Cardiac muscle cell (in vitro differentiated cells and primary cell): ENCODE measurements at places on chromosomes 11 and 22. TPM values are rescaled to one million over a fixed set of nuclear protein-coding genes. Genes with fewer than 3 reads are reported as not detected.

DNA sequence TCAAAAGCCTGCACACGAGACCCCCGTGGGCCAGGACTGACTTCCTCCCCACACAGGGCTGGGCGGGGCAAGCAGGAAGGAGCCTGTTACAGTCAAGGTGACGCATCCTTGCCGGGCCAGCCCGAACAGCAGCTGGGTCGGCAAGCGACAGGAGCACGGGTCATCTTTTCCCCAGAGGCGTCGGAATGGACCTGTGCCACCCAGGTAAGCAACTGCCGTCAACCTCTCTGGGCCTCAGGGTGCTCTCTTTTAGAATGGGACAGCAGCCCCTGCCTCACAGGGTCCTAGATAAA, at the start of gene CYTH4:
Gene CYTH4 (plus strand): TSS at position 124 of the 293 bp plus-strand sequence. CDS start 62 bp downstream, at position 186.
- DNase-seq = no peak

GRCh38 chr11:86255896-86256295, 11.3 kb downstream of the EED start:
- DNase-seq = no peak

GRCh38 chr11:63001456-63001855, 14.2 kb downstream of the SLC22A8 start:
- no peak for DNase-seq

DNA sequence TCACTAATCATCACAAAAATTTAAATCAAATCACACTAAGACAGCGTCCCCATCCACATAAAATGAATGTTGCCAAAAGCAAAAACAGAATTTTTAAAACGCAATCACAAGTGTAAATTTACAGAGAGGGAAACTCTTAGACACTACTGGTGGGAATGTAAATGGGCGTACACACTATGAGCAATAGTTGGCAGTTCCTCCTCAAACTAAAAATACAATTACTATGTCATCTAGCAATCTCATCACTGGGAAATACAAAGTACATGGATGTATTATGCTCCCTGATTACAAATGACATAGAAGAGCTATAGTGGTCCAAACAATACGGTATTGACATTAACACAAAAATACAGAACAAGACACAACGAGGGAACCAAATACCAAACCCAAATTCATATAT, 8.7 kb upstream of the RGL4 start:
- DNase-seq = no peak

GRCh38 chr22:38724926-38725571, 19.3 kb downstream of the GTPBP1 start:
- DNase-seq = peak; percentile 44

The KRTAP5-7 gene
- polyA plus RNA-seq = 0.12 TPM in 1 of 2 replicates, not detected in the other

The RTN4RL2 gene
- polyA plus RNA-seq = 0.61 and 1.3 TPM in 2 replicates

DNA sequence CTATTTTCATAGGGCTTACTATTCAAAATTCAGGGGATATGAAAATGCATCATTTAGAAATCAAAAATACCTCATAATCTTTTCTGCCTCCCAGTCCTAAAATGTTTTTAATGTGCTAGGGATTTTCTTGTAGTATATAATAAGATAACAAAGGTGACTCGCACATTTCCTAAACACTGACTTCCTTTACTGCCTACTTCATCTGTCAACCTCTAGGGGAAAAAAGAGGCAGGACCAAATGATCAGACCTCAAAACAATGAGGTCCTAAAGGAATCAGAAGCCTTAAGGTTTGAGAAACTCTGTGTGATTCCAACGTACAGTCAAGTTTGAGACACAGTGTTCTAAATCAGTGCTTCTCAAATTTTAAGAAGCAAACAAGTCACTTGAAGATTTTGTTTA, 56.1 kb upstream of the POU2AF2 start:
- no peak for DNase-seq

DNA sequence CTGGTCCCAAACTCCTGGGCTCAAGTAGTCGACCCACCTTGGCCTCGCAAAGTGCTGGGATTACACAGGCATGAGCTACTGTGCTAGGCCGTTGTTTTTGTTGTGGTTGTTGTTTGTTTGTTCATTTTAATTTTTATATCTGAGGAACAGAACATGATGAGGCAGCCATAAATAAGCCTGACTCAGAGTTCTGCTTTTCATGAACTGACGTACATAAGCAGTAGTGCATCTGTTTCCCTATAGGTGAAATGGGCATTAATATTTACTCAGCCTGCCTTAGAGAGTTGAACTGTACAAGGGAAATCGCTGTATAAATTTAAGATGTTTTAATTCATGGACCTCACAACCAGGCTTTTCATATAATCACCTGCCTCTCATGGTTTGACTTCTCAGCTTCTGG, 80.5 kb downstream of the PDHX start:
- no peak for DNase-seq

DNA sequence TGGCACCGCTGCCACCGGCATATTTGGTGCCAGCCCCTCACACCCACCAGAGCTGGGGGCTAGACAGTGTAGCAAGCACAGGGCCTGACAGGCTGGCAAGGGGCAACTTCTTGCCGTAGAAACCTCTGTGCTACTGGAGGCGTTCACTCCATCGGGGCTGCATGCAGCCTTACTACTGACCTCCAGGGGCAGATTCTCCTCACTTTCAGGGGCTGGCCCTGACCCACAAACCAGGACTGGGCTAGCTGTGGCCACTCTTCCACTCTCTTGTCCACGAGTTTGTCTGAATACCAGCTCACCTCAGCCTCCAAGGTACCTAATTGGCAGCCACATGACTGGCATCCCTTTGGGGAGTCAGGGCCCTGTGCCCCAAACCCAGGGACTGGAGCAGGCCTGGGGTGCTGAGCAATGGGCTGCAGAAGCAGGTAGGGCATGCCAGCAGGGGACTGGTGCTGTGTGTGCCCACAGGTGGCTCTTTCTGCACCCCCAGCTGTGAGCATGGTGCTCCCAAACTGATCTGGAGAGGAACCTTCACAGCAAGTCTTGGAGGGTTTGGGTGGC, 2.1 kb upstream of the LMO1 start:
- DNase-seq = peak; percentile 30

GRCh38 chr11:126359431-126360048, 4.1 kb downstream of the ST3GAL4 start:
- DNase-seq = peak; percentile 86

- peak; percentile 47 for DNase-seq
Observed at GRCh38 chr22:28930357-28931007, 47.1 kb downstream of the ZNRF3 start.

The CCDC15 gene
- polyA plus RNA-seq = 0.59 and 2.2 TPM in 2 replicates

- DNase-seq = no peak
Observed at GRCh38 chr11:9703280-9703679, 39.4 kb downstream of the SWAP70 start.

DNA sequence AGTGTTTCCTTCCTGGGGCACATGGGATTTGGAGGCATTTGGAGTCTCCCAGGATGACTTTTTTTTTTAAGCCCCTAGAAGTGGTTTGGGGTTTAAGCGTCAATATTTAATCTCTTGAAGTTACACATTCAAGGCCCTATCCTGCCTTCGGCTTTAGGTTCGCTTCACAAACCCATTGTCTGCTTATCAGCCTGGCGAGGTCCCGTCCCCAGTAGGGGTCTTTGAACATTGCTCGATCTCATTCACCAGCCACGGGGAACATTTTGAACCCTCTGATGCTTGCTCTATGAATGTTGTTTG, 75.9 kb downstream of the KCNQ1 start:
- DNase-seq = no peak
